Germinal center (tissue), 1 donor: ENCODE measurements at places on chromosomes 2 and 18.

GRCh38 chr2:74425523-74425922 lies 4.0 kb downstream of the WDR54 start:
- DNase-seq, result no peak

- DNase-seq, result peak; percentile 46
Measured at GRCh38 chr2:183495589-183496267, 371.5 kb downstream of the NUP35 start.

DNA sequence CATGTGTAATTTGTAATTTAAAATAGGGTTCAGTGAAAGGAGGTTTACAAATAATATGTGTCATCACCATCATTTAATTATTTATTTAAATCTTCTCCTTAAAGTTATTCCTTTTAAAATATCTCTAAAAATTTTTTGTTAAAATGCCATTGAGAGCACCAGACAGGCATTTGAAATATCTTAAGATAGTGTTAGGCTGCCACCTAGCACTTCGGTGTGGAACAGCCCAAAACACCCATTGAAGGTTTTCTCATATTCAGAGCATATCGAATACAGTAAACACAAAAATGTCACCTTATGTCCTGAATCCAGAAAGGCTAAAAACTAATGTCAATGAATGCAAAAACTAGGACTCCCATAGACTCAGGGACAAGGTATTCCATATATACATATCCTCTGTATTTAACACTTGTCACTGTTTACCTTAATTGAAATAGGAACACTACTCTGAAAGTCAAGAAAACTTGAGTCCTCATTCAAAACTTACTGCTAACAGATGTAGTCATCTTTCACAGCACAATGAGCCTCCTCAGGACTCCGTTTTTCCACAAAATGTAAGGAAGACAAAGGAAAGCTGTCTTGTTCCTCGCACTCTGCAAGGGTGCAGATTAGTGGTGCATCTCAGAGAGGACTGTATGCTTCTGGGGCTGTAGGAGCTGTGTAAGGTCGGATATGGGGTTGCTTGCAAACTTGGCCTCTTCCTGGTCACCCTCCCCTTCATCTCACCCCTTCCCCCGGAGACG lies 329.5 kb downstream of the PAX3 start:
- DNase-seq, result peak; percentile 18

DNA sequence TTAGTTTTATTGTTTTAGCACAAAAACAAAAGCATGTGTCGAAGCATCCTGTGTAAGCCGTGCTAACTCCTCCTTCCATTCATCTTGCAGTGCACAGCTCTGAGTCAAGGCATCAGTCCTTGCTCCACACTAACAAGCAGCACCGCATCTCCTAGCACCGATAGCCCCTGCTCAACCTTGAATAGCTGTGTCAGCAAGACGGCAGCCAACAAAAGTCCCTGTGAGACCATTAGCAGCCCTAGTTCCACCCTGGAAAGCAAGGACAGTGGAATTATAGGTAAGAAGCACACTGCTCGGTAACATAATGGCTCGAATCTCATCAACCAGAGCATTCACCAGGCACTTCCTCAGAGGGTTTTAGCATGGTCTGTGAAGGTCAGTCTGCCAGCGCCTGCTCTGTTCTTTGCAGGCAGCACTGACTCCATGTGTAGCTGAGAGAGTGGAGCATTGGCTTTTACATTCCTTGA lies 136.2 kb downstream of the WDSUB1 start:
- no peak for DNase-seq

GRCh38 chr18:37889963-37890362 lies 324.4 kb upstream of the CELF4 start:
- no peak for DNase-seq

DNA sequence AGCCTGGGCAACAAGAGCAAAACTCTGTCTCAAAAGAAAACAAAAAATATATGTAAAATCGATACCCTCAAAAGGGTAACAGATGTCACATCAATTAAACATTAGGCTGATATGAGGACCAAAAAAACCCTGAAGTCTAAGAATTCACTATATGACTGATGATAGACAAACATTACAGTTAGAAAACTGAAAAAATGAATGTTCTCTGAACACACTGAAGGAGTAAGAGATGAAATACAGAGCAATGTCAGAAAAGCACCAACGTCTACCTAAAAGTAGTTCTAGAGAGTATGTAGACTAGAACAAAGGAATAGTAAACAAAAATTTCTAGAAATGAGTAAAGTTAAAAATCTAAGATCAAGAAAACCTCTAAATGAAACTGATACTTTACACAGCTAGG lies 81.9 kb downstream of the SLC66A3 start:
- no peak for DNase-seq

DNA sequence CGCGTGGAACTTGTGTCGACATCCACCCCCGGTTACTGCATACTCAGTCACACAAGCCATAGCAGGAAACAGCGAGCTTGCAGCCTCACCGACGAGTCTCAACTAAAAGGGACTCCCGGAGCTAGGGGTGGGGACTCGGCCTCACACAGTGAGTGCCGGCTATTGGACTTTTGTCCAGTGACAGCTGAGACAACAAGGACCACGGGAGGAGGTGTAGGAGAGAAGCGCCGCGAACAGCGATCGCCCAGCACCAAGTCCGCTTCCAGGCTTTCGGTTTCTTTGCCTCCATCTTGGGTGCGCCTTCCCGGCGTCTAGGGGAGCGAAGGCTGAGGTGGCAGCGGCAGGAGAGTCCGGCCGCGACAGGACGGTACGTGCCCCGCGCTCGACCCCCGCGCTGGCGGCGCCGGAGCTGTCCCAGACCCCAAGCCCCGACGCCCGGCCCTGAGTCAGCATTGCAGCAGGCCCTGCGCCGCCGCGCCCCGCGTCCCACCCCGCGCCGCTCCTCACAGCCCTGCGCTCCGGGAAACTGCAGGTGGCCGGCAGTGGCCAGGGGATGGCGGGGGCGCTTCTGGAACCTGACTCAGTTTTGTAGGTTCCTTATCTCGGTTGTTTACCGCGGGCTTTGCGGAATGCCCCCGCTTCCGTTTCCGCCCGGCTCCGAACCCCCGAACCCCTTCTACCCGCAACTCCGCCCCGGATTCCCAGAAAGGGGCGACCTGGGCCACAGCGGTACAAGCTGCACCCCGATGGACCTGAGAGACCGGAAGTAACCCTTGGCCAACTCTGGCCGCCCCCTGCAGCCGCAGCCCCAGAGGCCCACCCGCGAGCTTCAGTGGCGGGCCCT lies at the start of gene CFLAR:
CFLAR (plus strand) TSS at position 50 of the 844 bp plus-strand sequence. CDS start 13,702 bp downstream, outside the sequence.
- peak; percentile 64 for DNase-seq

GRCh38 chr2:173741759-173742158 lies 223.4 kb downstream of the SP3 start:
- no peak for DNase-seq

DNA sequence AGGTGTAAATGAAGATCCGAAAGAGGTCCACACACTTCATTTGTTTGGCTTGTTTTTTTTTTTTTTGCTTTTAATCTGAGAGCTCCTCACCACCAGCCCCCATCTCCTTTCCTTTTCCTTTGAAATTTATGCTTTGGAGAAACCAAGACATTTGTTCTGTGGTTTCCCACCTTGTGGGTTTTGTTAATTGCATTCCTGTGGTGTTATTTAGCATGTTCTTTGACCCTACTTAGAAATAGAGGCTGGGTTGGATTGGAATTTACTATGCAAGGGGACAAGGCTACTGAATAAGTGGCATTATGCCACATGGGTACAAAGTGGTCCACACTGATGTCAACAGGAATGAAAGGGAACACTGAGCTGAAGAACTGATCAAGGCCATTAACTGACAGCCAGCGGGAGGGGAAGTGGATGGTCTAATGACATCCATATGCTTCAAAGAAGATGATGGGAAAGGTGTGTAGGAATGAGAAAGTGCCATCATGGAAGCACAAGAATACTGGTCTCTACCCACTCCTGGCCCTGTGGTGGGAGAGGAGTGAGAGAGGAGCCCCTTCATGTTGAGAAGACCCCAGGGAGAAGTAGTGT lies 8.9 kb downstream of the CCL20 start:
- no peak for DNase-seq

- no peak for DNase-seq
Measured at GRCh38 chr2:70243806-70244584, 4.4 kb downstream of the TIA1 start.

GRCh38 chr2:206981086-206981674 lies 41.9 kb downstream of the CPO start:
- DNase-seq, result no peak

- DNase-seq, result no peak
Measured at GRCh38 chr2:111946294-111947114, 48.1 kb downstream of the MERTK start.

DNA sequence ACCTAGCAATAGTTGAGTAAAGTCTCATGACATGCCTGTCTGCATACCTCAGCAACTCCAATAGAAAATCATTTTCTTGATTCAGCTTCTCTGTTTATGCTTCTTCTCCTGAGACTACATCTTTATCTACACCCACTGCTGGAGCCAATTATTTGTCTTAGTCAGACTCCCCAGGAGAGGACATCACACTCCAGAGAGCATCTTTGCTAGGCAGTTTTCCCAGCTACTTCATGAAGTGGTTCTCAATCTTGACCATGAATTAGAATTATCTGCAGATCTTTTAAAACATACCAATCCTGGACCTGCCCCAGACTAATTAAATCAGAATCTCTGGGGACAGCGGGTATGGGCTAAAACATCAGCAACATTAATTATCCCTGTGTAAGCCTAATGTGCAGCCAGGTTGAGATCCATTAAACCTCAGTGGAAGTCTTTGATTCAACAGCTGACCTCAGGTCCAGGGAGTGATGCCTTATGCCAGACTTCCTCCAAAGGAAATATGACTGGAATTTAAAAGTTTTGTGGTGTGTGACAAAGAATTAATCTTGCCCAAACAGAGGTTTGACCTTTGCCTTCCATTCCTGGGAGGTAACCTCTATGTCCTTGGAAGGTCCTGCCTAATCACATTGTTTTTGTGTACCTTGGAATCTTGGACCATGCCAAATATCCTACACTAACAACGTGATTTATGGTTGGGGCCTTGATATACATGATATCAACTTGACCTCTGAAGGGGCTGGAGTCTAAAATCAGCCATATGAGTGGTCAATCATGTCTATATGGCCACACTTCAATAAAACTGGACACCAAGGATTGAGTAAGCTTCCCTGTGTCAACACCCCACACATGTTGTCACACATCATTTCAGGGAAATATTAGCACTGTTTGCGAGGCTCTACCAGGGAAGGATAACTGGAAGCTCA lies 99.3 kb upstream of the DNAJC10 start:
- no peak for DNase-seq

DNA sequence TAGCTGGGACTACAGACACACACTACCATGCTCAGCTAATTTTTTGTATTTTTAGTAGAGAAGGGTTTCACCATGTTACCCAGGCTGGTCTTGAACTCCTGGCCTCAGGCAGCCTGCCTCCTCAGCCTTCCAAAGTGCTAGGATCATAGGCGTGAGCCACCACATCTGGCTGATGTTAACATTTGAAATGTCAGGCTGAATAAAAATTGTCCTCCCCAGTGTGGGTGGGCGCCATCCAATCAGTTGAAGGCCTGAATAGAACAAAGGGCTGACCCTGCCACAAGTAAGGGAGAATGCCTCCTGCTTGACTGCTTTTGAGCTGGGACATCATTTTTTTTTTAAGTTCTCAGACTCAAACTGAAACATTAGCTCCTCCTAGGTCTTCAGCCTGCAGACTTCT lies 21.0 kb upstream of the RHOB start:
- DNase-seq, result no peak
